ENCODE measurements at places on chromosomes 11 and 22.

DNA sequence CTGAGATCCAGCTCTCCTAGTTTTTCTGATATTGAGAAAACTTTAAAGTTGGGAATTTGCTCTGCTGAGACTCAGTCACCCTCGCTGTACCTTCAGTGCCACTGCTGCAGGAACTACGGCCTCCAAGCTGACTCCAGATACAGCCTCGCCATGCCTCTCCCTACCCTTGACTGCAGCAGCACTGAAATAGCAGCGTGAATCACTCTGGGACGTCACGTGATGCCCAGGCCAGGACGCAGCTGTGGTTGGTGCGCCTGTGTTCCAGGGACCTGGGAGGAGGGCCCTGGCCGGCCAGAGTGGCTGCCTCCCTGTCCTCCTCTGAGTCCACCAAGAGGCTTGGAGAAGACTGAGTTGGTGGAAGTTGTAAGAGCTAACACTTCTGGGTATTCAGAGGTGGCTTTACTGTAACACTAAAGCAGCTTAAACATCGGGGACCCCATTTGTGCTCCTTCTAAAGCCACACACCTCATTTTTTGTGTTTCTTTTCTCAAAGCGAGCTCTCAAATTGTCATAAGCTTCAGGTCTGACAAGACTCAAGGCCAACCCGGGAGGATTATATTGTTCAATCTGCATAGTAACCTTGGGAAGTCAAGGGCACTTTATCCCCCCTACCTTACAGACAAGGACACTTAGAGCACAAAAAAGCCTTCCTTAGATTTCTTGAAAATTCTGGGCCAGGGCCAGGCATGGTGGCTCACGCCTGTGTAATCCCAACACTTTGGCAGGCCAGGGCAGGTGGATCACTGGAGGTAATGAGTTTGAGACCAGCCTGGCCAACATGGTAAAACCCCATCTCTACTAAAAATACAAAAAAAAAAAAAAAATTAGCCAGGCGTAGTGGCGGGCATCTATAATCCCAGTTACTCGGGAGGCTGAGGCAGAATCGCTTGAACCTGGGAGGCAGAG, 4.2 kb upstream of the STIP1 start:
- DNase-seq: peak; percentile 30

DNA sequence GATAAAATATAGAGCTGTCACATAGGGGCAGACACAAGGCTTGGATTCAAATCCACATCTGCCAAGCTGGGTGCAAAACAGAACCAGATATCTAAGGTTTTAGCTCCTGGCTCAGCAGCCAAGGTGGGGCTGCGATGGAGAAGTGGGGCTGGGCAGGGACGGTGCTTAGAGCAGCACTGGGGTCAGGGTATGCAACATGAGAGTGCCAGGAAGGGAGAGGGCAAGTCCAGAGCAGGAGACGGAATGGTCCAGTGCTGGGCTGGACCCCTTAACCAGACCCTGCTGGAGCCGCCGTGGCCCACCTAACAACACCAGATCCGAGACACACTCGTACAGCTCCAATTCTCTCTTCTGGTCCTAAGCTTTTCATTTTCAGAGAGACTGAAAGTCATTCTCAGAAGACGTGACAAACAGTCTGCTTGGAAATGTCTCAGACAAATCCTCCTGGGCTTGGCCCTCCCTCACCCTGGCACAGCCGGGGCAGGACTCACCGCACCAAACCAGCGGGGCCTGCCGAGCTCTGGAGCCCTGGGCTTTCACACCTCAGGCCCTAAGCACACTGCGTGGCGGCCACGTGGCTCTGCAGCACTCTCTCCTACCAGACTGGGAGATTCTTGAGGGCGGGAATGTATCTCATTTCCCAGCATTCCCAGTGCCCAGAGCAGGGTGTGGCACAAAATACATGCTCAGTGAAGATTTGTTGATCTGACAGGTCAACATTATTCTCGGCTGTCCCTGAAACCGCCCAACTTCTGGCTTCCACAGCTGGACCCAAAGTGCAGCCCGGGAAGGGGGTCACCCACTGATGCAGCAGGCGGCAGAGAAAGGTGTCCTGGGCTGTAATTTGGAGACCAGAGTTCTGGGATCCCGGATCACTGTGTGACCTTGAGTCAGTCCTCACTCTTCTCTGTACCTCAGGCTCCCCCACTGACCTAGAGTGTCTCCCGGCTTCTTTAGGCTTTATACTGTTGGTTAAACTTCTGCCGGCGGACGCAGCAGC, 11.6 kb downstream of the LRRC32 start:
- DNase-seq: no peak

- no peak for DNase-seq
These were observed 40.7 kb downstream of the ZNRF3 start for GRCh38 chr22:28923826-28924732.

- DNase-seq: no peak
These were observed 187.1 kb downstream of the ARHGAP42 start for GRCh38 chr11:100874203-100874602.

GRCh38 chr22:30010789-30011405, 69.4 kb upstream of the HORMAD2 start:
- DNase-seq: no peak

DNA sequence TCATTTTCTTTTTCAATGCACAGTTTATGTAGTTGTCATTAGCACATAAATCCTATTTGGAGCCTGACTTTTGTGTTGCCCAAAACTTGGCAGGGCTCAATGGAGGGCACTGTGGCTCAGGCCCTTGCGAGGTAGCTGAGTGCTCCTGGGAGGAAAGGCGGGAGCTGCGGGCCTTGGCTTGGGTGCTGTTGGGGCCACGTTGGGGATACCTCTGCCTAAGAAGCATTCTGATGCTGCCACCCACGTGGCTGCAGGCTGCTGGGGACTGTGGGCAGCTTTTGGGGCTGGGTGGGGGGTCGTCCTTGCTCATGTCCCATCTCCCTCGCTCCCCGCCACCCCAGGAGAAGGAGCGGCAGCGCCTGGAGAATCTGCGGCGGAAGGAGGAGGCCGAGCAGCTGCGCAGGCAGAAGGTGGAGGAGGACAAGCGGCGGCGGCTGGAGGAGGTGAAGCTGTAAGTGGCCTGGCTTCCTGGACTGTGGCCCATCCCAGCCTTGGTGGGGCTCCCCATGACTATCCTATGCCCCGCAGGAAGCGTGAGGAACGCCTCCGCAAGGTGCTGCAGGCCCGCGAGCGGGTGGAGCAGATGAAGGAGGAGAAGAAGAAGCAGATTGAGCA, 20.9 kb downstream of the INCENP start:
- DNase-seq: no peak

GRCh38 chr11:1310318-1310687, 871 bp upstream of the TOLLIP start:
- DNase-seq: peak; percentile 45

DNA sequence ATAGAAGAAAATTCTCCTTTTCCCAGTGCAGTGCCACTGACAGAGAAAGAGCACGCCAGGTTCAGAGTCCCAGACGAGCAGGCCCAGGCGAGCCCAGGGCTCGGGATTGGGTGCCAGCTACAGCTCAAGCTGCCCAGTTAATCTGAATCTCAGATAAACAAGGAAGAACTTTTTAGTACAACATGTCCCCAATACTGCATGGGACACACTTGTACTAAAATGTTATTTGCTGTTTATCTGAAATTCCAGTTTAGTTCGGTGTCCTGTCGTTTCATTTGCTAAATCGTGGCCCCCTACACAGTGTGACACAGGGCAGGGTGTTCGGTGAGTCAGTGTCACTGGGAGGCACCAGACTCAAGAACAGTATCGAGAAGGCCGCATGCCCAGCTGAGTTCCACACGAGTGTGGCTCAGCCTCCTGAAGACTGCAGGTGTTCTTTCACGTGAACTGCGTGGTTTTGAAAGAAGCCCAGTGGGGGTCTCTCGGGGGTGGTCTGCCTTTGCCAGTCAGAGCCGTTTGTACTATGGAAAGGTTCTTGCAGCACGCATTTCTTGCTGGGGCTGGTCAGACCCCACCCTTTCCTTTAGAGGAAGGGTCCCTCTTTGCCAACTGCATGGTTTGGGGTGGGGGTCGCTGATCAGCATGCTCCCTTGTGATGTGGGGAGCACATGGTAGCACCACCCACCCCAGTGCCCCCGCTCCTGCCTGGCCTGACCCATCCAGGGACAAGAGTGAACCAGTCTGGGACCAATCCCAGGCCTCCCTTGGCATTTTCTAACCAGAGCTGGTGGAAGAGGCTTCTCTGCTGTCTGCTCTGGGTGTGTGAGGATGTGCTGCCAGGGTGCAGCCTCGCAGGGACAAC, 115.6 kb upstream of the B3GAT1 start:
- no peak for DNase-seq

GRCh38 chr11:7448201-7448600, 37.1 kb upstream of the OLFML1 start:
- no peak for DNase-seq

GRCh38 chr11:17593466-17594245, 46.6 kb downstream of the OTOG start:
- DNase-seq: no peak

GRCh38 chr22:44906248-44906936, 103.4 kb downstream of the PHF21B start:
- no peak for DNase-seq

DNA sequence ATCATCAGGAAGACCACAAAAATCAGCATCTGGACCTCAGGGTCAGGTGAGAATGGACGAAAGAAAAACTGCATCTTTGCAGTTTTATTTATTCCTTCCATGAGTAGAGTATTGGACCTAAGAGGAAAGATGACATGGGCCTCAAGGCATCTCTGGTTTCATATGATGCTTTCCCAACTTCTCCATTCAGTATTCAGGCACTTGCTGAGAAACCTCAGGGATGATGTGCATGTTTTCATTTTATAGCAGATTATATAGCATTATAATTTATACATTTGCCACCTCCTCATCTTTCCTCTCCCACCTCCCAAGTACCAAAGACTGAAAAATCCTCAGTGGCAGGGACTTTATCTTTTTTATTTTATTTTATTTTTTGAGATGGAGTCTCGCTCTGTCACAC, at the start of gene OR10V1:
TSS of gene OR10V1 (minus strand) at position 101 of the 400 bp plus-strand sequence. CDS start at position 101, 0 bp downstream.
- no peak for DNase-seq

DNA sequence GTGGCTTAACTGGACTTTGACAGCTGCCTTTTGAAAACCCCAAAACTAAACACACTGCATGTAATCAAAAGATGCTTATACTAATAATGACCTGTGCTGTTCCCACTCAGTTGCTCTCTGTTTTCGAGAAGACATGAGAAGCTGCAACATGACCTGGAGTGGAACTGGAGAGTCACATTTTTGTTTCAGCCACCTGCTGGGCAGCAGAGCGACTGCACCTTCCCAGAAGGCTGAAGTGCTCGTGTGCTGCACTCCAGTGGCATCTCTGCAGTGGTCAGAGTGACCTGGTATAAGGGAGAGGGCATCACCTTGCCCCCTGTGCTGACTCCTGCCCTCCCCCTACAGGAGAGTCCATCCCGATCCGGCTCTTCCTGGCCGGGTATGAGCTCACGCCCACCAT, 8.6 kb downstream of the THYN1 start:
- no peak for DNase-seq

DNA sequence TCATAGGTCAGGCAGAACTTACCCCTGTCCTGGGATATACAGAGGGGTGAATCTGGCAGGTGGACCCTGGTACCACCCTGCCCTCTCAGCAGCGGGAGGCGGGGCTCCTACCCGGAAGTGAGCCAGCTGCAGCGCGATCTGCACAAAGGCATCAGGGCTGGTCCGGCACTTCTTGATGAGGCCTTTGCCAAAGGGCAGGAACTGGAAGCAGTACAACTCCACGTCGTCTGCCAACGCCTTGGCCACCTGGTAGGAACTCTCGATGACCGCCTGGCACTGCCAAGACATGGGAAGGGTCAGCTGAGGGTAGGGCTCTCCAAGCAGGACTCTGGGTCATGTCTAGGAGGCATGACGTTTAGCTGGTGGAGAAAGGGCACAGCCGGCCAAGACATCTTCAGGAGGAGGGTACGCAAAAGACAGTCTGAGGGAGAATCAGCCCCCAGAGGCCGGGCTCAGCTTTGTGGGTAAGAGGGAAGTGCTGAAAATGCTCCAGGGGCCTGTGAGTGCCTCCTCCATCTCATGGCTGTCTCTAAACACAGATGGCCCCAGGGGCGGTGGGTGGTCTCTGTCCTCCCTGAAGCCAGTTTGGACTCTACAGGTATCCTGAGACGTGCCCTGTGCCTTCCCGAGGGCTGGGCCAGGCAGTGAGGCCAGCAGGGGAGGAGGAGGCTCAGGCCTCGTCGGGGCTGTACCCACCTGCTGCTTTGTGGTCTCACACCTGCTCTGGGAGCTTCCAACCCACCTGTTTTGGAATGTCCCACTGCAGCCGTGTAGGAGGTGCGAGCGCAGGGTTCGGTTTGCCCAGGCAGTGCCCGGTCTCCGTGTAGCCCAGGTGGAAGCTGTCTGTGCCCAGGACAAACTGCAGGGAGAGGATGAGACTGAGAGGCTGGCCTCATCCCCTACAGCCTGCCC, 6.7 kb downstream of the CPT1B start:
- DNase-seq: no peak

GRCh38 chr11:9607511-9607899, 34.0 kb downstream of the WEE1 start:
- no peak for DNase-seq

DNA sequence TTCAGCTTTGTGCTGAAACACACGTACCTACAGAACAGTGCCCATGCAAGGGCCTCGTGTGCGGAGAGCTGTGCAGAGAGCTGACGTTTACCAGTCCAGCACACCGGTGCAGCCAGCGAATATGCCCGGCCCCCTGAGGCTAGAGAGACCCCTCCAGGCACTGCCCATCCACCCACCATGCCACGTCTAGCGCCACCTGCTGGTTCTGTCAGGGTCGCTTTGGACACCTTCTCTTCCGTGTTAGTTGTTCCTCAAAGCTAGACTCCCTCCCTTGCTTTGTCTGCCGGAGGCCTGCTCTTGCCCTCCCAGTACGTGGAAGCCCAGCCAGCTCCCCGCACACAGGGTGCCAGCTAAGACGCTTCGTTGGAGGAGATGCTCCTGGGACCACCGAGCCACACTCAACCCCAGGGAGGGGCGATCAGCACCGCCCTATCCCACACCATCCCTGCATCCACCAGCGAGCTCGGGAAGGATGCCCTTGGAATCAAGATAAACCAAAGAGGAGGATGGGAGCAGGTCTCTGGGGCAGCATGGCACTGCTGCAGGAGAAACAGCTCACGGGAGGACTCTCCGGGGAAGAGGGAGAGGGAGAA, 43.4 kb downstream of the CPT1A start:
- peak; percentile 53 for DNase-seq

- no peak for DNase-seq
These were observed 1.1 kb upstream of the DBX1 start for GRCh38 chr11:20161230-20161918.

Measured in CD4-positive, alpha-beta T cell (primary cell).